ENCODE measurements at places on chromosomes 7 and 10.

DNA sequence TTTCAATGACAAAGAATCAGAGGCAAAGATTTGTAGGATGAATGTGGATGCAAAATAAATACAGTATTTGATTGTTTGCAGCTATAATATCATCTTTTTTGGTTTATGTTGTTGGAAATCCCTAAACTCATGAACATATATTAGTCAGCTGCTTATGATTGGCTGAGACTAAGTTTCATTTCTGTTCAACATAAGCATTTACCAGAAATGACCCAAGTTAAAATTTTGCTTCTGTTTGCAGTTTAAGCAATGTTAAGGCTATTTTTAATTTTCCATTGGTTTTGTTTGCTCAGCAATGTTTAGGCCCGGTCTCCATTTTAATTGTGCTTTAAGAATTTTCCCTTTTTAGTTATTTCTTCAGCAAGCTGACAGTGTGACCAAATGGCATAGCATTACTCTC lies 22.0 kb downstream of the GIMAP6 start:
- DNase-seq, result no peak

DNA sequence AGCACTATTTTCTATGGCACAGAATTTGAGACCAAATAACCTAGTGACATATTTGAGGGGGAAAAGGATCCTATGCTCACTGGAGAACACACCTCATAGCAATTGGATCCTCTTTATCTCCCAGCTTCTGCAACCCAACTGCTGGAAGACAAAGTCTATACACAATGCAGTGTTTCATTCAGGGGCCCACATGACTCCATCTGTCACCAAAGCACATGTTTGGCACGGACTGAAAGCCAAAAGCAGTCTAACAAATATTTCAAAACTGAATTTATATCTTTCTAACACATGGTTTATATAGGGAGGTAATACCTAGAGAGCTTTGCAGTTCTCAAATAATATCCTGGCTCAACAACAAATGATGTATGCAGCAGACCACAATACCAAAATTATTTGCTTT lies 39.2 kb downstream of the ADAM12 start:
- DNase-seq, result no peak

- no peak for DNase-seq
Observed at GRCh38 chr10:119535837-119536507, 6.5 kb downstream of the RGS10 start.

DNA sequence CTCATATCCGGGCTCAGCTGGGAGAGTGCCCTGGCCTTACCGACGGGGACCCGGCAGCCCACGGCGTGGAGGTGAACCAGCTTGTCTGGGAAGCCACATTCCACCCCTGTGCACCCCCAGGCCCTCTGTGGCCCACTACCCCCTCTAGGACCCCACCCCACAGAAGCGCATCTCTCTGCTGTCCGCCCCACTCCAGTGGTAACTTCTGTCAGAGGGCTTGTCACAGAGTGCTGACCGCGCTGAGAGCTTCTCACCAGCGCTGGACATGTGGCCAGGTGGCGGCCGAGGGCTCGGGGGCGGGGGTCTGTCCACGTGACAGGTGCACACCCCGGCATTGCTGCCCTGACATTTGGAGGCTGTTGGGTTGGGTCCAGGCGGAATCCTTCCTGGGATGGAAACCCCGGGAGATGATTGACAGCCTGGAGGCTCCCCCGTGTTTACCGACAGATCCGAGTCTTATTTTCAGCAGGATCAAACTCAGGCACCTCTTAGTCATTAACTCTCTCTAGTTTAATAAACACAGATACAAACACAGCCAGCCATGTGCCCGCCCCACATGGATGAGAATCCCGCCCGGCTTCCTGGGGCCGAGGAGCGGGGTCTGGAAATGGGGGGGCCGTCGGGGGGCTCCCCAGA lies 5.1 kb downstream of the ELFN1 start:
- DNase-seq, result no peak

DNA sequence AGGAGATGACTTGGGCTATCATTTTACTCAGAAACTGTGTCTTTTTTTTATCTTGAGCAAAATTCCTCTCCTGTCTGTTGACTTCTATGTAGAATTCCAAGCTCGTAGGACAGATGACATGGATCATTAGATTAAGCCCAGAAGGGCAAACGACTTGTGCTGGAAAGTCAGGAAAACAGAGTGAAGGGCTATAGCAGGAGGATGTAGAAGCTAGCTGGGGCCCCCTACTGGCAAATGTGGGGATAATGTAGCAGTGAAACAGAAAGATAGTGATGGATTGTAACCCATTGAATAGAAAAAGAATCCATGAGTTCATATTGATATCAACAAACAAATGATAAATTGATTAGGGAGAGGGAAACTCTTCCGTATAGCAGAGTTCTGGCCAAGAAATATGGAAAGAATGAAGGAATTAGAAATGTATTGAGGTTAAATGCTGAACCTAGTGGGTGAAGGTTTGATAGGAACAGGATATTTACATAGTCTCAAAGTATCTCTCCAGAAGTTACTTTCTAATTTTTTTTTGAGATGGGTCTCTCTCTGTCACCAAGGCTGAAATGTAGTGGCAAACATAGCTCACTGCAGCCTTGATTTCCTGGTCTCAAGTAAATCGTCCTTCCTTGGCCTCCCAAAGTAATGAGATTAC lies 103.6 kb downstream of the LYZL1 start:
- DNase-seq, result peak; percentile 46

DNA sequence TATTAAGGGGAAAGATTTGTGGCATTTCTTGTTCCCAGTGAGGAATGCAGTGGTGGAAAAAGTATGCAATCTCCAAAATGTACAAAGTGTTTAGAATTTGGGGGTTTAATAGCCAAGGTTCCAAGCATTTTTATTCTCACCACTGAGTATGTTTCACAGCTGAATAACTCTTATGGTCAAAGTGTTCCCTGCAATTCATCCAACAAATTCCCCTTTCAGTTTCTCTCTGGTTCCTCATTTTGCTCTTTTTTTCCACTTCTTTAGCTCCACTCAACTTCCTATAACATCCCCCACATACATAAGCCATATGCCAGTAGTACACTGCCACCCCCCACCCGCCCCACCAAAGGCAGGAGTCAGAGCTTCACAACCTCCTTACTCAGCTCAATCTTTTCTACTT lies 4.6 kb downstream of the HECW1 start:
- no peak for DNase-seq

- DNase-seq, result no peak
Observed at GRCh38 chr7:42292991-42293521, 56.0 kb upstream of the GLI3 start.

GRCh38 chr7:116929021-116929420 lies 24.3 kb upstream of the ST7 start:
- no peak for DNase-seq

- no peak for DNase-seq
Observed at GRCh38 chr7:94941844-94942632, 34.6 kb downstream of the PPP1R9A start.

DNA sequence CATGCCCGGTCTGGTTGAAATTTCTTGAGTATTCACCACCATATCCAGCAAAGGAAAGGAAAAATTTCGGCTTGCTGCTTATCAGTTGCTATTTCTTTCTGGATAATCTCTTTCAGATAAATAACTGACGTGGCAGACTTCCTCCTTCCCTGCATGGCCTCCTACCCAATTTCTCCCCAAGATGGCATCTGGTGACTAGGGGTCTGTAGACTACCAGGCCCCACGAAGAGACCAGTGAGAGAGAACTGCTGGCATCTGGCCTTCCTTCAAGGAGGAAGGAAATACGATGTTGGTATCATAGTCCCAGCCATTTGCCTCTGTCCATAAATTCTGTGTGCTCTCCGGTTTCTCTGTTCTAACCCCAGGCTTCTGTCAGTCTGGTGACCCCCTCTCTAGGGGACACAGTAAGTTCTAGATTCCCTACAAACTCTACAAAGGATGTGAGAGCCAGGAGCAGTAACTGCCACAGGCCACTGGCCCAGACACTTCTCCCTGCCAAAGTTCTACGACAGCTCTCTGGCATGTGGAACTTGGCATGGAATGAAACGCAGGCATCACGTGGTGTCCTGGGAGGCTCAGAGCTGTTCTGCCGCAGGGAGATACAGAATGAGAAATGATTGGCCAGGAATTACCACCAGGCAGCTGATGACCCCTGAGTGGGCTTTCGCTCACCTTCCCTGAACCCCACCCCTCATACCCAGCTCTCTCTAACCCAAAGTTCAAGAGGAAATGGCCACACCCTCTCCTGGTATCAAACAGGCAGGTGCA lies 30.0 kb upstream of the MSRB2 start:
- DNase-seq, result no peak

- DNase-seq, result no peak
Observed at GRCh38 chr7:47404010-47404409, 177.9 kb downstream of the TNS3 start.

- DNase-seq, result no peak
Observed at GRCh38 chr7:148434181-148434757, 156.3 kb upstream of the C7orf33 start.

DNA sequence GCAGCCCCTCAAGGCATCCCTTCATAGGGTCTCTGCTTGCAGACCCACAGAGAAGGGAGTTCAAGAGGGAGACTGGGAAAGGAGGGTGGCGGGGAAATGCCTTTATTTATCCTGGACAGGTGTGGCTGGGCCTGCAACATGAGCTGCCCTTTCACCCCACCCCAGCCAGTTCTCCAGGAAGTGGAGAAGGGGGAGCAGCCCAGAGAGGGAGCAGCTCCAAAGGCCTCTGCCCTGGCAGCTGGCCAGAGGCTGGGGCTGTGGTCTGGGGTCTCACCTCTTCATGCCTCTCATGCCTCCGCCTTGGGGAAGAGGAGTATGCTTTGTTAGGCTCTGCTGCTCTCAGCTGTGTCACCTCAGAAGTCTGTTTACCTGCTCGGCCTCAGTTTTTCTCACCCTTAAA lies 3.1 kb downstream of the LDB3 start:
- DNase-seq, result no peak

DNA sequence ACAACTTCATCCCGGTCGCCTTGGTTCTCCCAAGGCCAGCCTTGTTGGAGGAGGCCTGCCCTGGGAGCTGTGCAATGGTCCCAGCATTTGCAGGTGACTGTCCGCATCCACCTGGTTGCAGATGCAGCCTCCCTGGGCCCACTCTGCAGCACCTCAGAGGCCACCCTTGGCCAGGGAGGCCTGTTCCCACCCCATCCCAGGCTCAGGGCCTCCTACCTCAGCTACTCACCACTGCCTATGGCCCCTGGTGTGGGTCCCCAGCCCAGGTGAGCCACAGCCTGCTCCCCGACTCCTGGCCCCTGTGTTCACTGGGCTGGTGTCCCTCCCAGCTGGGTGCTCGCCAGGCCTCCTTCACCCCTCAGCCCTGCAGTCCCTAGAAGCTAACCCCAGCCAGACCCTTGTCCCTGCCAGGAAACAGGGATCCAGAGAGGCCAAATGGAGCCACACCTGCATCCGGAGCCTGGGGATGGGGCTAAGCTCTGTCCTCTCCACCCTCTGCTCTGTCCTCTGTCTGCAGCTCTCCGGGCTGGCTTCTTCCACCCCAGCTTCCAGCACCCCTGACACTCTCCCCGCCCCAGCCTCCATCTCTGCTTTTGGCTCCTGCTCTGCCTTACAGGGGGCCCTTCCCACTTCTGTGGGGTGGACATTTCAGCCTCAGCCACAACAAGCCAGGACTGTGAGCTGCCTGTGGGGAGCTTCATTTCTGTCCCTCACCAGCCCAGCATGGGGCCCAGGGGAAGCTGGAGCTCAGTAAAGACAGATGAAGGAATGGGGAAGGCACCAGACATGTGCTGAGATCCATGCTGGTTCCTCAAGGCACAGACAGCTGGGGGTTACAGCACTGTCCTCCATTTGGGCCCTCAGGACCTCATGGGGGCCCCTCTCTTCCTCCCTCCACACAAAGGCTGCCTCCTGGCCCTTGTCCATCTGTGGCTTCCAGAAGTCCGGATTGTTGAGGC lies 35.6 kb upstream of the ANTXRL start:
- DNase-seq, result no peak

GRCh38 chr10:112361951-112362751 lies 11.8 kb upstream of the ACSL5 start:
- DNase-seq, result no peak

DNA sequence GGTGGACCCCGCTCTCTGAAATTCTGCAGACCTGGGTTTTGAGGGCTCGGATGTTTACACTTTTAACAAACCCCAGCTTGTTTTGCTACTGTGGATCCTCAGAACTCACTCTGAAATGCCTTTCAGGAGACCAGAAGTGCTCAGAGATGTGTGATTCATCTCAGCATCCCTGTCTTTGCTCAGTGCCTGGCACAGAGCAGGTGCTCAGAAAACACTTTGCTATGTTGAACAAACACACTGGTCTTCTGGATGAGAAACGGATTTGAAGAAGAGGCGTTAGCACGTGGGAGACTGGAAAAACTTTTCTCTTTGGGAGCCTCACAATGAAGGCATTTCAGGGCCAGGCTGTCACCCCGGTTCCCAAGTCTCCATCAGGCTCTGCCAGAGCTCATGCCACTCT lies 53.3 kb downstream of the SH3PXD2A start:
- no peak for DNase-seq

DNA sequence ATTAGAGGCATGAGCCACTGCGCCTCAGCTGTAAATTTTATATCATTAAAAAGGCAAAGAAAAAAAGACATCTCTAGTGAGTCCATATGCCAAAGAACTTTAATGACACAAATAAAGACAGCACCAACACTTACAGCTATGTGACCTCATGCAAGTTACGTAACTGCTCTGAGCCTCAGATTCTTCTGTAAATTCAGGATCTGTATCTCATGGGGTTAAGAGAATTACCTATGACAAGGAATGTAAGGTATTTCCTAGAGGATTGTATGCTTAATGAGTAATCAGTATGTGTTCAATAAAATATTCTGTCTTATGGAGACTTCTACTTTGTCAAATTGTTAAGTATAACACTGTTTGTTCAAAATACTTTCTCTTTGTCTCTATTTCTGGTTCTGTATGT lies 274.0 kb upstream of the GLI3 start:
- no peak for DNase-seq

DNA sequence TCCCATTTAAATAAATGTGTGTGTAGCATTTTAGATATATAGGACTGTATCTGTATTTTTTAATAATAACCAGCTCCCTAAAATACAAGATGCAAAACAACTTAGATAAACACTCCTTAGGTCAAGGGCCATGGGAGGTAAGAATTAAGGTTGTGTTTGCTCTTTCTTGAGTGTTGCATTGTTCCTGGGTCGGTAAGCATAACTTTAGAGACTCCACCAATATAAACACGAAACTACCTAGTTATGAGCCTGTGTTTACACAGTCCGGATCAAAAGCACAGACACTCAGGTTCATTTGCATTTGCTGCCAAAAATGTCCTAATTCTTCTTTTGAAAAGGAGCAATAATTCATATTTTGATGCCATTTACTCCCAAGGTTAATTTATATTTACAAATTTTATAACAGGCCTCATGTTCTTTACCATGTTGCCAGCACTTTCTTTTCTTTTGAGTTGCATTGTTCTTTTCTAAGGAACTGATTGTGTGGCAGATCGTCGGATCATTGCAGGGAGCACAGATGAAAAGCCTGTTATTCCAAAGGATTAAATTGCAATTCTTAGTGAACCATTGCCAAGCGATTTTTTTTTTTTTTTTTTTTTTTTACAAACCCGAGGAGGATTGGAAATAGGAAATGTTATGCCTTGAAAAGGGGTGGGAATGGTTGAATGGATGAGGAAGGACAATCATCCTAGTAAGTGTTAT lies 45.8 kb upstream of the GLCCI1 start:
- DNase-seq, result no peak

- DNase-seq, result peak; percentile 70
Observed at GRCh38 chr10:101161494-101162299, 30.6 kb downstream of the TLX1 start.

GRCh38 chr7:28858206-28858605 lies 99.9 kb downstream of the TRIL start:
- no peak for DNase-seq
